SK-MEL-5 (cell line): ENCODE measurements at places on chromosomes 5 and 9.
A peak's percentile ranks its signal among the peaks of the same experiment; 100 is the strongest.

GRCh38 chr5:135997673-135998335, 31.0 kb upstream of the TGFBI start:
- no peak for DNase-seq

DNA sequence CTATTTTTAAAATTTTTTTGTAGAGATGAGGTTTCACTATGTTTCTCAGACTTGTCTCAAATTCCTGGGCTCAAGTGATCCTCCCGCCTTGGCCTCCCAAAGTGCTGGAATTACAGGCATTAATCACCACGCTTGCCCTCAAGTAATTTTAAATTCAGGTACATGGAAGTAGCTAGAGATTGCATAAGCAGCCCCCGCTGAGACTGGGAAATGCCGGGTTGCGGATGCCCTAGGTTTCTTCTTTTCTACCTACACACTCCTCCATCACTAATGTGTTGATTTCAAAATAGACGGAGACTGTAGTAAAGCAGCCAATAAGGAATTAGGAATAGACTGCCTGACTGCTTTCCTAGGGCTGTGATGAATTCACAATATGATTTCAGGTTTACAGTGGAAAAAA, 202.4 kb downstream of the FANCC start:
- no peak for DNase-seq

- no peak for DNase-seq
These were observed 261.8 kb downstream of the NR3C1 start for GRCh38 chr5:143141652-143142051.

GRCh38 chr9:5455181-5455580, 4.8 kb downstream of the CD274 start:
- DNase-seq: no peak

DNA sequence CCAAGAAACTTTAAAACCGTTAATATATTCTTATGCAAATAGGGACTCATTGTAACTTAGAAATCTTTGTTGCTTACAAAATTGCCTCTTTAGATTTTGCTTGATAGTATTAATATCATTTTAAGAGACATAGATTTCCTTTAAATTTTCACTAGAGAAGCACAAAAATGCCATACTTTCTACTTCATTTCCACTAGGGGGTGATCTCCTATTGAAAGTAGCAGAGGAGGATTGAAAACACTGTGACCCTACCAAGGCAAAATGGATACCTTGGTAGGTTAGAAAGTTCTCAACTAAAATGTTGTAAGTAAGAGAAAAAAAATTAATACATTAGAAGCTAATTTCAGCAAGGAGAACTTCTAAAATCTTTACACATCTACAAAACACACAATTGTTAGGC, 204.9 kb downstream of the CHSY3 start:
- peak; percentile 63 for DNase-seq

DNA sequence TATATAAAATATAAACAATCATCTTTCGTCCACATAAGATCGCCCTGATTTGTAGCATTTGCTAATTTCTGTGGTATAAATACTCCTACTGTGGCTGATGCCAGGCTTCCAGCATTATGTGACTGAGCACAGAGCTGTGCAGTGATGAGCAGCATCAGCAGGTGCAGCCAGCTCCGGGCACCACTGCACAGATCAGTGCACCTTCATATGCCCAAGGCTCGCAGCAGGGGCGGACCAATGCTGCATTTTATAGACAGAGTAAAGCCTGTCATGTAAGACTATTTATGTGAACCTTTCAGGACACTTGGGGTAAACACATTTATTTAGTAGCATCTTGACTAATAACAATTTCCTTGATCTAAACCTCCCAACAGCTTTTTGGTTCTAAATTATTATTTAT, 53.1 kb downstream of the LMNB1 start:
- no peak for DNase-seq

DNA sequence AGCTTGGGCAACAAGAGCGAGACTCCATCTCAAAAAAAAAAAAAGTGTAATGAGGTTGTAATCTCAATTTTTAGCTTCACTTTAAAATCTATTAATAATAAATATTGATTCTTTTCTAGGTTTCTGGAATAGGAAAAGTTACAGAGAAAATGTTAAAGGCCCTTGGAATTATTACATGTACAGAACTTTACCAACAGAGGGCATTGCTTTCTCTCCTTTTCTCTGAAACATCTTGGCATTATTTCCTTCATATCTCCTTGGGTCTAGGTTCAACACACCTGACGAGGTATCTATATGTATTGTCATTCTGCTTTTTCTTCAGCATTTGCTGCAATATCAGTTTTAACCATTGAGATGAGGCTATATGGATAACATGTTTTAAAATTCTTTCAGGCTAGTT, 26.6 kb upstream of the ANKDD1B start:
- DNase-seq: peak; percentile 30

- DNase-seq: no peak
These were observed 8.8 kb upstream of the GGTA1 start for GRCh38 chr9:121508415-121508814.

- no peak for DNase-seq
These were observed 2.0 kb downstream of the FCHSD1 start for GRCh38 chr5:141649056-141649688.

- DNase-seq: peak; percentile 90
These were observed 118.5 kb upstream of the ERCC6L2 start for GRCh38 chr9:95756986-95757385.

DNA sequence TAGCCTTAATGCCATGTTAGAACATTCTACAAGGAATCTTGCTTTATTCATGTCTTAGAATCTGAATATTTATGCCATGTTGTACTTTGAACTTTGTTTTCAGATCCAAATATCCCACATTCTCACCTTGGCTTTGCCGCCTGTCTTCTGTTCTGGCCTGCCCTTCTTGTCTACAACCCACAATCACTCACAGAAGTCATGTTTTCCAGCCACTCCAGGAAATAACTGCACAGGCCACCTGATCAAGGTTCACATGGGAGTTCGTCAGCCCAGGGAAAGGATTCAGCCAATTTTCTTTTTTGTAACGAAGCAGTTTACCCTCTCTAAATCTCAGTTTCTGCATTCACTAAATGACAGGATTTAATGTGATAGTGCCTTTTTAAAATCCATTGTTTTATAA, 70.5 kb downstream of the JAKMIP2 start:
- DNase-seq: no peak

GRCh38 chr9:95496687-95497086, 20.1 kb downstream of the PTCH1 start:
- no peak for DNase-seq

GRCh38 chr5:91937121-91937520, 554.0 kb upstream of the ARRDC3 start:
- DNase-seq: no peak

- DNase-seq: no peak
These were observed 131.5 kb downstream of the ATPSCKMT start for GRCh38 chr5:10118150-10118549.
